T-helper 9 cell (primary cell): ENCODE measurements at places on chromosomes 7 and 10.

GRCh38 chr7:30184791-30185487 lies 50.2 kb downstream of the MTURN start:
- DNase-seq, result no peak

- no peak for DNase-seq
Measured at GRCh38 chr7:22649686-22650085, 77.3 kb upstream of the IL6 start.

DNA sequence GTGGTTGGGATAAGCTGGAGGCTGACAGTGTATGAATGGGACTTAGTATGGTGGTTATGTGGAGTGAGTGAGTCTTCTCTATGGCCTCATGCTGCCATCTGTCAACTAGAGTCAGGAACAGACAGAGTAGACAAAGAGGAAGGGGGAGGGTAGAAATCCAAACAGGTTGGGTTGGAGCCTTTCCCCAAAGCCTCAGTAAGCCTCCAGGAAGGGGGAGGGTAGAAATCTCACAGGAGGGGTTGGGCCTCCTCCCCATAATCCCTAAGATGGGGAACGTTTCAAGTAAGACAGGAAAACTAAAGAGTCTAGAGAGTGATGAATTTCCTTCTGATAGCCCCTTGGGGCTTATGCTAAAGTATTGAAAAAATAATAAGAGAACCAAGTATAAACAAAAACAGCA lies 2.0 kb upstream of the AKR1B15 start:
- DNase-seq, result no peak

- peak; percentile 1 for DNase-seq
Measured at GRCh38 chr10:50275650-50276235, 24.4 kb upstream of the ASAH2 start.

DNA sequence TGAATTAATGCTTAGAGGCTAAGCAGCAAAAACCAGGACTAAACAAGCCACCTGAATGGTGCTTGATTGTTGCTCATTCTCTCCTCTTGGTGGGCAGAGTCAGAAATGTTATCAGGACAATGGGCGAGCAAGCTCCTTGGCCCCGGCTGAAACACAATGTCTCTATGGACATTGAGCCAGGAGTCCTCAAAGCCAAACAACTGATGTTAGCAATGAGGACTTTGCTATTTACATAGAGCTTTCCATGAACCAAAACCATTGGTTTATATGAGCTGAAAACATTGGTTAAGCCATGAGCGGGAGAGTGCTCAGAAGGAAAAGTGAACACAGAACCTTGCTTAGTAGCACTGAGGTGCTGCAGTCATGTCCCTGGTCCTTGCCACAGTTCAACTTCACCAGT lies 21.5 kb upstream of the NPVF start:
- no peak for DNase-seq

DNA sequence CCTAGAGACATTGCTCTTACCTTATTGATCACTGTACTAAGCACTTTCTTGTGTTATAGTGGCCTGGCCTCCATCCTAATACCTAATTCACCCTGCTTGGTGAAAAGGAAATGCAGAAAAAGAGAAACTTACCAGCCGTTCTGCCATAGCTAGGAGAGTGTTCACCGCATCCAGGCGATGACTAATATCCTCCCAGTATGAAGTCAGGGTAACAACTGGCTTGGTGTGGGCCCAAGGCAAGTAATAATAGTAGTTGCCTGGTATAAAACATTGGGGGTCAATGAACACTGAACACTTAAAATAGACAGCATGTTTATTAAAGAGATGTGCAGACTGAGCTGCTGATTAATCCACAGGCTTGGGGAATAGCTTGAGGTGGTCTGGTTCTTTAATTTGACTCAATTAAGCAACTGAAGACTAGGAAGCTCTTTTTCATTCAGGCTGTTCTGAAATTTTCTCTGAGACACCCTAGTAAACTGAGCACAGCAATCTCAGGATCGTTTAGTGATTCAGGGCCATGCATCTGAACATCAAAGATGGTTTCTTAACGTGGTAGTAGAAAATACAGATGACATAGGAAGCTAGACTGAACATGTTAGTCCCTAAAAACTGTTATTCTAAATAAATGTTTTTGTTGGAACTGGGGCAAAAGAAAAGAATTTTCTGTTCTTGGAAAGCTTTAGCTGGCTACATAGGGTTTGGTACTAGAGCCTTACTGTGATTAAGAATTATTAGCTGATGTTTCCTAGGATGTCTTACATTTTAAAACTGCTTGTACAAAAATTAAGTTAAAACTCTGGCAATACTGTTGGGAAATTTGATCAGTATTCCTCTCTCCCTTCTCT lies 102.2 kb downstream of the MYOF start:
- no peak for DNase-seq

DNA sequence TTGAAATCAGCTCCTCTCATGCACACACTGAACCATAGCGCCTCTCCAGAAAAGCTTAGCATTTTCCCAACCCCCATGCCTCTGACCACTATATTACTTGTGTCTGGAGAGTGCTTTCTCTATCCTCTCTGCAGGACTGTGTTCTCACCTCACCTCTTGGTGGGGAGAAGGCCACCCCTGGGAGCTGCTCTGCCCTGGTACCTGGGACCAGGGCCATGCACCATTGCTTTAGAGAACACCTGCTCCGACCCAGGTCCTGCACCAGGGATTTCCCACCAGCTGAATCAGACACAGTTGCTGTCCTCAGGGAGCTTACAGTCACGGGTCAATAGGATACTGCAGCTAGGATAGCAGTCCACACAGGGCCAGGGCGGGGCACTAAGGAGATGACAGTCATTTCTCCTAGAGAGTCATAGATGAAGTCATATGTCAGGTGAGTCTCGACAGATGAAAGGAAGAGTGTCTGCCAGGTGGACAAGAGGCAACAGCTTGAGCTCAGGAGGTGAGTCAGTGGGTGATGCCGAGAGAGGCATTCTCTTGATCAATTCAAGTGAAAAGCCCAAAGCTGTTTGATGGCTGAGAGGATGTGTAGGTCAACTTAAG lies 619 bp upstream of the LMTK2 start:
- no peak for DNase-seq

DNA sequence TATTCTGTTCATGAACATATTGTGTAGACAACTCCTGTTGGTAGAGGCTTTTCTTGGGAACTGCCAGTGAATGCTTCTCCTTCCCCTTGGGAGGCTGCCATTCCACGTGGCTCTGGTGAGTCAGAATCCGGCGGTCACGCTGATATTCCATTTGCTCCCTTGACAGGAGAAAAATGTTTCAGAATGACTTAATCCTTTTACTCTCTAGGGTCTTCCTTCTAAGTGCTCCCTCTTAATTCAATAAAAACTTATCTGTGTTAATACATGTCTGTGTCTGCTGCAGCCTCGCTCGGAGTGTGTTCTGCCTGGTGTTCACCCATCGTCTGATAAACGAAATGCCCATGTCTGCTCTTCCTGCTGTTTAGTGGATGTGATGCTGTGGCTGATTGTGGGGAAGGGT lies 278.6 kb downstream of the ARHGAP12 start:
- no peak for DNase-seq

DNA sequence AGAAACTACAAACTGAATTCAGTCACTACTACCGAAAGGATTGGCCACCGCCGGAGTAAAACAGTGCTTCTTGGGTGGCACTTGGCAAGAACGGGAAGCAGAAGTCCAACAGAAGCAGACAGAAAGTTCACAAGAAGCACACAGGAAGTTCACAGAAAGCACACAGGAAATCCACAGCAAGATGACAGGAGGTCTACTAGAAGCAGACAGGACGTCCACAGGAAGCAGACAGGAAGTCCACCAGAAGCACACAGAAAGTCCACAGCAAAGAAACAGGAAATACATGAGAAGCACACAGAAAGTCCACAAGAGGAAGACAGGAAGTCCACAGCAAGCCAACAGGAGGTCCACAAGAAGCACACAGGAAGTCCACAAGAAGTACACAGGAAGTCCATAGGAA lies 399.2 kb upstream of the AUTS2 start:
- DNase-seq, result no peak

DNA sequence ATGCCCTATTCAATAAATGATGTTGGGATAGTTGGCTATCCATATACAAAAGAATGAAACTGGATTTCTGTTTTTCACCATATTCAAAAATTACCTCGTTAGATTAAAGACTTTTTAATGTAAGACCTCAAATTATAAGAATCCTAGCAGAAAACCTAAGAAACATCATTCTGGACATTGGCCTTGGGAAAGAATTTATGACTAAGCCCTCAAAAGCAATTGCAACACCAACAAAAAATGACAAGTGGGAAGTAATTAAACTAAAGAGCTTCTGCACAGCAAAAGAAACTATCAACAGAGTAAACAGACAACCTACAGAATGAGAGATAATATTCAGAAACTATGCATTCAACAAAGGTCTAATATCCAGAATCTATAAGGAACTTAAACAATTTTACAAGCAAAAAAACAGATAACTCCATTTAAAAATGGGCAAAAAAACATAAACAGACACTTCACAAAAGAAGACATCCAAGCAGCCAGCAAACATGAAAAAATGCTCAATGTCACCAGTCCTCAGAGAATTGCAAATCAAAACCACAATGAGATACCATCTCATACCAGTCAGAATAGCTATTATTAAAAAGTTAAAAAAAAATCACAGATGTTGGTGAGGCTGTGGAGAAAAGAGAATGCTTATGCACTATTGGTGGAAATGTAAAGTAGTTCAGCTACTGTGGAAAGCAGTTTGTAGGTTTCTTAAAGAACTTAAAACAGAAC lies 309.8 kb downstream of the AHR start:
- DNase-seq, result no peak

GRCh38 chr7:4807598-4808016 lies 32.2 kb downstream of the AP5Z1 start:
- no peak for DNase-seq

GRCh38 chr7:70040970-70041766 lies 442.9 kb downstream of the AUTS2 start:
- DNase-seq, result no peak

DNA sequence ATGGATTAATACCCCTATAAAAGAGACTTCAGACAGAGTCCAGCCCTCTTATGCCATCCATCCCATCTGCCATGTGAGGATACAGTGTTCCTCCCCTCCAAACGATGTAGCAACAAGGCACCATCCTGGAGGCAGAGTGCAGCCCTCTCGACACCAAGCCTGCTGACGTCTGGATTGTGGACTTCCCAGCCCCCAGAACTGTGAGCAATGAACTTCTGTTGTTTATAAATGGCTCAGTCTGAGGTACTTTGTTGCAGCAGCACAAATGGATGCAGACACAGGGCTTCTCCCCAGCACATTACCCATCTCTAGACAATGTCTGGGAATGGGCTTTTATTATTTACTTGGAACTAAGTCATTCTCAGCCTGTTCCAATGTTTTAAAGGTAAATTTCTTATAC lies 195.6 kb downstream of the WDR37 start:
- DNase-seq, result no peak

DNA sequence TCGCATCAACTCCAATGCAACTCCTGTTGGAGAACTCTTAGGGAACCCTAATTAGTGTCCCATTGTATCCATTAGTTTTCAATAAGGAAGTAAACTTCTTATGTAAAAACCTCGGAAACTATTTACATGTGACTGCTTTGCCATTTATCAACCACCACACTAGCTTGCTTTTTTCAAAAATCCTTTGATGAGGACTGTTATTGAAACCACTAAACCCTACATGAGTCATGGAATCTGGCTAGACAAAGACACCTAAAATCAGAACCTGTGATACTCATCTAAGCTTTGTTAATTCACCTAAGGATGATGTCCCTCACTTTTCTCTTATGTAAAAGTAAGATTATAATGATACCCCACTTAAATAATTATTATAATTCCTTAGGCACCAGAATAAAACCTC lies 414.1 kb upstream of the ETV1 start:
- DNase-seq, result no peak

DNA sequence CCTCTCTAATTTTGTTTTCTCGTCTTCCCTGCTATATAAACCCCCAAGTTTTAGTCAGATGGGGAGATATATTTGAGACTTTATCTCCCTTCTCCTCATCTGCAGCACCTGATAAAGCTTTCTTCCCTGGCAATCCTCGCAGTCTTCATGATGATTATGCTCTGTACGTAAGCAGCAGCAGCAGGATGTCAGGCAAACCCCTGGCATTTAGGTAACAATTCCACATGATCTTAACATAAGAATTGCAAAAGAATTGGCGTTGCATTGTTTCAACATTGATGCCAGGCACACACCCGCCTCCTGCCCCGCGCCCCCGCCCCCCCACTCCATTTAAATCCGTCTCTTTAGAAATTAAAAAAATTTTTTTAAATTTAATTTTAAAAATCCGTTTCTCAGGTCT lies 6.1 kb downstream of the PKD1L1 start:
- DNase-seq, result no peak

DNA sequence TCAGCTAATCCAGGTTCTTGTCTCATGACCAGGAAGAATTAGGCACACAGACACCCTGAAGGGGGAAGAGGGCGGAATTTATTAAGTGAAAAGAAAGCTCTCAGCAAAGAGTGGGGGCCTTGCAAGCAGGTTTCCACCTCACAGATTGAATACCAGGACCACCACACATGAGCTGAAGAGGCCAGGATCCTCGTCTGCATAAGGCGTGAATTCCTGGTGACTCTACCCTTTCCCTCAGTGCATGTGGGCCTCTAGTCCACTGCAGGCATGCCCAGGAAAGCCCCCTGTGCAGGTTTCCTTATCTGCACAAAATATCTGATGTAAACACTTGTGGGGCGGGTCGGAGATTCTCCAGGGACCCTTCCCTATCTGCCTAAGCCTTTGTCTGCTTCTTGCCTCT lies 782.1 kb upstream of the LRRN3 start:
- DNase-seq, result no peak

DNA sequence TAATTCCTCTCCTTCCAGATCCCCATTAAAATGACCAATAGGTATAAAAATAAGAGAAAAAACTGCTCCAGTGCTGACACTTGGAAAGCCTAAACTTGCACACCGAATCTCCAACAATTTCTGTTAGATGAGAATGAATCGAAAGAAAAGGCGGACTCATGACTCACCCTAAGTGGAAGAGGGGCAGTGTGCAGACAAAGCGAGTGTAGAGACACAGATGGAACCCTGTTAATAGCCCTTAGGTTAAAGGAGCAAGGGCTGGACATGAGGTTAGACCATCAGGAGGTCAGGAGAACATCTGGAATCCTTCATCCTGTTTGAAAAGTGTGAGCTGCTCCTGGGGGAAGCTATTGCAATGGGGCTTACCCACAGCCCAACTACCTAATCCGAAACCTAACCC lies 103.4 kb upstream of the GLI3 start:
- no peak for DNase-seq

DNA sequence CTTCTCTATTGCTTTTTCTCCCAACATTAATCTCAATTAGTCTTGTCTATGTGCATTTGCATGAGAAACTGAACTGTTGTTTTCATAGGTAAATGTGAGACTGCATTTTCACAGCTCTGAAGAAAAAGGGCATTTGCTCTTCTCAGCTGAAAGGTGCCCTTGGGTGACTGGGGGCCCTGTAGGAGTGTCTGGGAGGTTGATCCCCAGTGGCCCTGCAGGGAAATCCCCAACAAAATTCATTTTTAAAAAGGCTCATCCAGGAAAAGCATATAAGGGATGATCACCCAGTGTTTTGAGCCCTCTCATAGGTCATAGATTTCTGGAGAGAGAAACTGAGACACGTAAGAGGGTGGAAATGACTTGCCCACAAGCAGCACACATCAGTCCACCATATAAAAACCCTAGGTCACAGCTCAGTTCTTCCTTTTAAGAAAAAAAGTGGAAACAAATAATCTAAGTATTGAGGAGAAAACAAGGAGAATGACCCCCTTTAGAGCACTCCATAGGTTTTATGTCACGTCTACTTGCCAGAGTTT lies 190.3 kb upstream of the AHR start:
- DNase-seq, result no peak
